Motor neuron (in vitro differentiated cells): ENCODE measurements at places on chromosomes 2 and 18. TPM values are rescaled to one million over a fixed set of nuclear protein-coding genes. Genes with fewer than 3 reads are reported as not detected.

Gene CDH7
- 23.5 and 23.7 TPM in 2 replicates for total RNA-seq

Gene PLGLB1
- 3.1 and 3.5 TPM in 2 replicates for total RNA-seq

Gene DSG1
- 0.33 and 0.44 TPM in 2 replicates for total RNA-seq

Gene CPSF3
- total RNA-seq: 62.4 and 64.5 TPM in 2 replicates

Gene DAW1
- 0.08 and 0.18 TPM in 2 replicates for total RNA-seq

Gene SEPTIN10
- total RNA-seq: 33.2 and 39.9 TPM in 2 replicates

Gene PDE1A
- 0.43 and 1.2 TPM in 2 replicates for total RNA-seq

Gene TMEM247
- not detected in 2 replicates for total RNA-seq

Gene MRO
- total RNA-seq: 0.33 and 0.39 TPM in 2 replicates

Gene FKBP1B
- total RNA-seq: 4.2 and 5.3 TPM in 2 replicates

Gene SPRED2
- 21.5 and 30.4 TPM in 2 replicates for total RNA-seq

Gene CCDC138
- total RNA-seq: 29.6 and 30.6 TPM in 2 replicates

Gene IL1F10
- total RNA-seq: not detected in 2 replicates

Gene C1QL2
- total RNA-seq: 0.50 TPM in 1 of 2 replicates, not detected in the other

Gene WDSUB1
- 12.6 and 13.2 TPM in 2 replicates for total RNA-seq

Gene NYAP2
- total RNA-seq: 0.13 and 0.58 TPM in 2 replicates
